ENCODE measurements at places on chromosomes 13 and 19.

DNA sequence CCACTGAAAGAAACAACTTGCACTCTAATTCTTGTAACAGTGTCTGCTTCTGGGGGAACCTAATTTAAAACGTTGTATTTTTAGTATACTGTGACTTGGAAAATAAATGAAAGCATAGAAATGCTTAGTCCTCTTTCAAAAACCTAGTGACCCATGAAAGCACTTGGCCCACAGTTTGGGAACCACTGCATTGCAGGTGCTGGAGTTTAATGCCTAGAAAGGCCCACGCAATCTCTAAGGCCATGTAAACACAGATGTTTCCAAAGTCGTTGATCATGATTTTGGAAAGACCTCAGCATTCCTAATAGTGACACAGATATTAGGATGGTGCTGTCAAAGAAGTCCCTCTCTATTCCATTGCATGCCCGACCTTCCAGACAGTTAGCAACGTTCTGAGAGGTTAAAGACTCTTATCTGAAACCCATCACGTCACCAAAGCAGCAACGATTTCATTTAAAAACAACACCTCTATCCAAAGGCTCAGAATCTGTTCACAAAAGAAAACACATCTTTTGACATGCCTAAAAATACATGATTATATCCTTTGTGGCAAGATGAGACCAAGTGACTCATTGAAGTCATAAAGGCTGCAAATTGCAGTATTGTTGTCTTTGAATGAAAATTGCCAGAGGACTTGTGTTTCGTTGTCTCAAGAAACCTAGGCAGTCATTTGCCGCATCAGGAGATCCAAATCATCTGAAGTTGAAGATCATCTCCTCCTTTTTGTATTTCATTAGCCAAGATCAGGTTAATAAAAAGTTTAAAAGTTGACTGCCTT, 328.0 kb upstream of the ZNF507 start:
- no peak overlapping the region for H3K4me3 ChIP-seq
- H3K27me3 ChIP-seq, result peaks cover 3% of the 10 kb centered on the region
- H3K36me3 ChIP-seq, result no peaks in the 10 kb centered on the region
- H3K27ac ChIP-seq, result peak overlapping the region; percentile 5
- DNase-seq, result no peak

DNA sequence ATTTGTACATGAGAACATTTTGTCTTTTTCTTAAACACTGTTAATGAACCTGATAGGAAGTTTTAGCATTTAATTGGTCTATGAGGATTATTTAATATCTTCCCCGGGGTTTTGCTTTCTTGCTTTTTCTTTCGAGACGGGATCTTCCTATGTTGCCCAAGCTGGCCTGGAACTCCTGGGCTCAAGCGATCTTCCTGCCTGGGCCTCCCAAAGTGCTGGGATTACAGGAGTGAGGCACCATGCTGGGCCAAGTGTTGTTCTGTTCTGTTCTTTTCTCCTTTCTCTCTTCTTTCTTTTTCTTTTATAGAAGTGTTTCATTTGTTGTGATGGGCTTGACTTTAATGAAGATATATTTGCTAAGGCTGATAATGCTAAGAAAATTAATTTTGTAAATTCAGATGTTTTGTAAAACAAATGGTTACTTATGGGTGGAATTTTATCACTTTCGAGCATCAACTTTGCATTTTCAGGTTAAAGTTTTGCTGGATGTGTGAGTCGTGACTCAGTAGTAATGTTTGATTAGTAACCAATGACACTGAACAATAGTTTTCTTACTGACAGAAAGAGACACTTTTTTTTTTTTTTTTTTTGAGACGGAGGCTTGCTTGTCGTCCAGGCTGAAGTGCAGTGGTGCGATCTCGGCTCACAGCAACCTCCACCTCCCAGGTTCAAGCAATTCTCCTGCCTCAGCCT, 2.2 kb downstream of the PAN3 start:
- peak overlapping the region; percentile 96 for H3K4me3 ChIP-seq
- H3K36me3 ChIP-seq, result no peaks in the 10 kb centered on the region
- DNase-seq, result no peak
- H3K4me1 ChIP-seq, result peaks cover 27% of the 10 kb centered on the region

DNA sequence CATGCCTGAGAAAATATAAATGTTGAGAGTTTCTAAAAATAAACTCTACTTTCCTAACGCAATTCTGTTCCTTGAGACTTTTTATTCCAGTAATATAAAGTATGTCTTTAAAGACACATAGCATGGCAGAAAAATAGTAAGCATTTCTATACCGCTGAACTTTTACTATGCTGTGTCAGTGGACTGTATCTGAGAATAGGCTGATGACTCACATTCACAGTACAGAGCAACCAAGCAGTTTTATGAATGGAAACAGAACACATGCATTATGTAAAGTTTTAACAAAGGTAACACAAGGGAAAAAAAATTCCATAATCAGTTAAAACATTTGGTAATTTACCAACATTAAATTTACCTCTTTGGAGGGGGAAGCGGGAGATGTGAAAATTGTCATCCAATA, 38.4 kb downstream of the ZDHHC20 start:
- no peak overlapping the region for H3K4me3 ChIP-seq
- DNase-seq, result no peak
- no peak overlapping the region for H3K27ac ChIP-seq

DNA sequence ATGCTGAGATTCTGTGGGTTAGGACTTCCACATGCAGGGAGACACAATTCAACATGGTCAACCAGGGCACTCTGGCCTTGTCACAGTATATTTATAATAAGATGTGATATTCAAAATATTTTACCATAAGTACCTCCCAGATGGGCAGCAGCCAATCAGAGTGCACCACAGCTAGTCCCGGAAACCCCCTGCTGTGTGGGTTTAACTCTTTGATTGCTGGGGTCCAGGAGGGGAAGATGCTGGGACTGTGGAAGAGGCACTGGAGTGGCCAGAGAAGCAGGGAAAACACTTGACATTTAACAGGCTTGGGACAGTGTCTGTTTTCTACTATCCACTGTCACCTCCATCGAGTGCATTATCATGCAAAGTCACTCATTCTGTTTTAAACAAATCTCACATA, 99.0 kb downstream of the MBNL2 start:
- no peak for DNase-seq

DNA sequence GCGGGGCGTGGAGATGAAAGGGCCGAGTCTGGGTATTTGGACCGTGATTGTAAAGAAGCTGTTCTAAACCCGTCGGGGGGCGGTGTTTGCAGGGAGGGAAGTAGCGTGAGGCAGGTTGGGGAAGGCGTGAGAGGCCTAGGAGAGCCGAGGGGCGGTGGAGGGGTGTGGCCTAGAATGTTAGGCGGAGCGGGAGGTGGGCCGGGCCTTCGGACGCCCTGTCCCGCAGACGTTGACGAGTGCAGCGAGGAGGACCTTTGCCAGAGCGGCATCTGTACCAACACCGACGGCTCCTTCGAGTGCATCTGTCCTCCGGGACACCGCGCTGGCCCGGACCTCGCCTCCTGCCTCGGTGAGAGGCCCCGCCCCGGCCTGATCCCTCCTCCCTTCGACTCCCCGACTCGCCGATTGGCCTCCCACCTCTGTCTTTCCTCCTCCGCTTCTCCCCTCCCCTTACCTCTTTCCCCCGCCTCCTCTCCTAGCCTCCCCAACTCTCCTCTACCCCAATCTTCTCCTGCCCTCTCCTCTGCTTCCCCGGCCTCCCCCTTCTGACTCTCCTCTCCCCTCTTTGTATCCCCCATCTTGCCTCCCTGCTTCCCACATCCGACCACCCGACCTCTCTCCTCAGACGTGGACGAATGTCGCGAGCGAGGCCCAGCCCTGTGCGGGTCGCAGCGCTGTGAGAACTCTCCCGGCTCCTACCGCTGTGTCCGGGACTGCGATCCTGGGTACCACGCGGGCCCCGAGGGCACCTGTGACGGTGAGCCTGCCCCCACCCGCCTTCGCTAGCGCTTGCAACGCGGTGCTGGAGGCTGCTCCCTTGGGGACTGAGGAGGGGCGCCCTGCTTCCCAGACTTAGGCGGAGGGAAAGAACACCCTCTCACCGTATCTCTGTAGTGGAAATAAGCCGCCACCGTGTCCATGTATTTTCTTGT, 12.8 kb downstream of the LTBP4 start:
- H3K36me3 ChIP-seq, result peaks cover 3% of the 10 kb centered on the region
- no peaks in the 10 kb centered on the region for H3K27me3 ChIP-seq
- peak; percentile 91 for DNase-seq
- H3K27ac ChIP-seq, result peak overlapping the region; percentile 85
- peak overlapping the region; percentile 61 for H3K4me3 ChIP-seq

DNA sequence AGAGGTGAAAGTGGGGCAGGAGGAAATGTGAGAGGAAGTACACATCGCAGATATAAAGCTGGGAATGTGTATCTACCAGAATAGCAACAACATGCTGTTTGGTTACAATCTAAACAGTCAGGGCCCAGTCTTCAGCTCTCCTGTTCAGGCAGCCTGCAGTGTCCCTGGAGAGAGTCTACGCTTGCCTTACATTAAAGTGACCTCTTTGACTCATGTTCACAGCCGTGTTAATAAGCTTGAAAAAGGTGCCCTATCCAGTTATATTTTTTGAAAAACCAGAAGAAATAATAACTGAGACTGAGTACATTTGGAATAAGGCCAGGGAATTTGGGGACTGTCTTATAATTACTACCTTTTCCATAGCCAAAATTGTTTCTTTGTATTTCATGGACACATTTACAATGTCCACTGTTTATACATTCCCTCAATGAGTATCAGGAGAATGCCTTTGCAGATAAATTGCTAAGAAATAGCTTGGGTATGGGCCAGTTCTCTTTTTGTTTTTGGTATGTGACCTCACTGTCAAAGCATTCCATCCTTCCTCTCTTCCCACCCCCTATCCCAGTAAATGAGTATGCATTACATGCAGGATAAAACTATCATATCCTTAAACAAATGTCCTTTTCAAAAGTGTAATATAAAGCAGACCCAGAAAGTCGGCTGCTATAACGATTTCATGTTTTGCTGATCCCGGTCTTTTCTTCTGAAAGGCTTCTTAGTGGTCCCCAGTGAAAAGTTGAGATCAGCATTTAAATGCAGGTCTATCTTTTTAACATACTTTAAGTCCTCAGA, 82.6 kb downstream of the PCDH9 start:
- H3K27ac ChIP-seq, result no peak overlapping the region
- no peaks in the 10 kb centered on the region for H3K27me3 ChIP-seq
- H3K4me3 ChIP-seq, result no peak overlapping the region
- no peaks in the 10 kb centered on the region for H3K36me3 ChIP-seq

DNA sequence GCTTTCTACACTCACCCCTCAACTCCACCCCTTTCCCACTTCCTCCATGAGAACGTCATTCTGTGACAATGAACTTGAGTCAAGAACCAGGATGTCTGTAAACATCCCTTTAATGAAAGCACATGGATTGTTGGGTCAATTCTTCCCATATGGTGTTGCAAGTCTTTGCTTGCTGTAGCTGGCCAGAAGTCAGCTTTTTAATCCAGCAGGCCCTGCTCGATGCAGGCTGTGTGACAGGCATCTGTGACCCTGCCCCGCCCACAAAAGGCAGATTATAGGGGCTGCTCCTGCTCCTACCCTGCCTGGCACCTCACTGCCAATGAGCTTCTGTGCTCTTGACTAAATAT, 78.0 kb downstream of the STARD13 start:
- no peaks in the 10 kb centered on the region for H3K36me3 ChIP-seq
- H3K4me3 ChIP-seq, result no peak overlapping the region
- no peaks in the 10 kb centered on the region for H3K27me3 ChIP-seq

DNA sequence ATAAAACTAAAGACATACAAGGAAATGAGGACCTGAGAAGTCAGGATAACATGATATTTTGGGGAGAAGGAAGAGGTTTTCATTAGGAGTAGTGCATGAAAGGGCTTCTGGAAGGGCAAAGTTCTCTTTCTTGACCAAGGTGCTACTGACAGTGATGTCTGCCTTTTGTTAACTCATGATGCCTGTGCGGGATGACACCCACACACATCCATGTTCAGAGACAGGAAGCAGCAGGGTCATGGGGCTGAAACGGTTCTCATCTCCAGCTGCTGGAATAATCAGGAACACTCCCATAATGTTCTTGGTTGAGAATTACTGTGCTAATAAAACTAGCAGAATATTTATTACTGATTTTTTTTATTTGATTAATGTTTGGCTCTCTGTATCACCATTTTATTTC, 29.1 kb downstream of the KCNC3 start:
- no peak overlapping the region for H3K27ac ChIP-seq
- no peak overlapping the region for H3K4me3 ChIP-seq
- no peak for DNase-seq
- peaks cover 4% of the 10 kb centered on the region for H3K36me3 ChIP-seq

DNA sequence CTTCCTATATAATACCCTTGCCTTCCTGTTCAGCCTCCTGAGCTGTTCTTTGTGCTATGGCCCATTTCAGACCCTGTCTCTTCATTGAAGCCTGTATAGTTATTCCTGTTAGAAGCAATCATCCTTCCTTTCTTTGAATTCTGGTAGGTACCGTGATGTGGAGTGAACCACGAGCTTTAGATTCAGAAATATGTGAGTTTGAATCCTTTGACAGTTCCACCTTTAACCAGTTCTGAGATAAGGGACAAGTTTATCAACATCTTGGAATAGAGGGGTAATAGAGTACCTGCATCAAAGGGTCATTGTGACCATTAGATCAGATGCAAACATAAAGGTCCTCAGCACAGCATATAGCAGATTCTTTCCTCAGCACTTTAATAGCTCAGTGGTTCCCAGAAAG, 12.3 kb upstream of the CXCL17 start:
- H3K27me3 ChIP-seq, result no peaks in the 10 kb centered on the region
- no peak for DNase-seq
- H3K4me1 ChIP-seq, result peaks cover 4% of the 10 kb centered on the region
- H3K36me3 ChIP-seq, result no peaks in the 10 kb centered on the region
- H3K27ac ChIP-seq, result no peak overlapping the region

- no peaks in the 10 kb centered on the region for H3K27me3 ChIP-seq
- H3K4me3 ChIP-seq, result no peak overlapping the region
- DNase-seq, result no peak
These were observed 36.7 kb upstream of the CD177 start for GRCh38 chr19:43316591-43317319.

DNA sequence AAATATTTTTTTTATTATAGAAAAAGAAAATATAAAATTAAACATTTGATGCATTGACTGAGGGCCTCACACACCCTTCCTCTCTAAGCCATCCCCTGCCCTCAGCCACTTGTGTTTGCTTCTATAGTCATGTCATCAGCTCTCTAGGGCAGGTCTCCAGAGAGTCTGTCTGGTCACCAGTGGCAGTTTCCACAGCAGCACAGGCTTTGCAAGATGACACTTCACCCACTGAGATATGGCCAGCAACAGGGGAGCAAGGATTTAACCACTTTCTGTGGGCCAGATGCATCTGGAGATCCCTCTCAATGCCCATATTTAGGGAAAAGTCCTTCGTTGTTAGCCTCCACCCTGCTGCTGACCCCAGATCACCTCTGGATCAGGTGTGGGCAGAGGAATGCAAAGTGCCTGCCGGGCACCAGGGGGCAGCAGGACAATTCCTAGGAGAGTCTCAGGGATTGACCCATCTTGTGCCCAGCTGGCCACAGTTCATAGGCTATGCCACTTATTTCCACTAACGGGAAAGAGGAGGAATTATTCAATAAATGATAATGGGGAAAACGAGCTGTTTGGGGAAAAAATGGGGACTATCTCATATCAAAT, 4.8 kb downstream of the ABCC4 start:
- H3K27ac ChIP-seq, result no peak overlapping the region
- no peaks in the 10 kb centered on the region for H3K27me3 ChIP-seq
- DNase-seq, result no peak
- H3K4me1 ChIP-seq, result peaks cover 14% of the 10 kb centered on the region
- H3K36me3 ChIP-seq, result no peaks in the 10 kb centered on the region
